RKO (cell line): ENCODE measurements at places on chromosomes 3 and 15.

DNA sequence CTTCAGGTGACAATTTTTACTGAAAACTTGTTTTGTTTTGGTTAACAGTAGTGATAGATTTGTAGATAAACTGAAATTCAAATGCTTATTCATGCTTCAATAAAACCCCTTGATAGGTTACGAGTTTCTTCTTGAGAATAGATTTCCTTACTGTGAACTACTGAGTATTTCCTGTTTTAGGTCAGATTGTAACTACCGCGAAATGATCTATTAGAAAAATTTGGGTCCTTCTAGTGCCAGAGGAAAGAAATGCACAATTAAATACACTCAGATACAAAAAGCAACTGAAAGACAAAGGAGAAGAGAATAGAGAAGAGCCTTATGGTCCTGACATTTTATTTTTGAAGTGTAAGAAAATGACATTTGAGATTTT lies 251.7 kb upstream of the TBL1XR1 start:
- no peak for DNase-seq

- peak; percentile 40 for DNase-seq
Measured at GRCh38 chr3:156781310-156782230, 44.6 kb upstream of the LEKR1 start.

GRCh38 chr15:36160351-36160750 lies 419.1 kb upstream of the CDIN1 start:
- DNase-seq: no peak

DNA sequence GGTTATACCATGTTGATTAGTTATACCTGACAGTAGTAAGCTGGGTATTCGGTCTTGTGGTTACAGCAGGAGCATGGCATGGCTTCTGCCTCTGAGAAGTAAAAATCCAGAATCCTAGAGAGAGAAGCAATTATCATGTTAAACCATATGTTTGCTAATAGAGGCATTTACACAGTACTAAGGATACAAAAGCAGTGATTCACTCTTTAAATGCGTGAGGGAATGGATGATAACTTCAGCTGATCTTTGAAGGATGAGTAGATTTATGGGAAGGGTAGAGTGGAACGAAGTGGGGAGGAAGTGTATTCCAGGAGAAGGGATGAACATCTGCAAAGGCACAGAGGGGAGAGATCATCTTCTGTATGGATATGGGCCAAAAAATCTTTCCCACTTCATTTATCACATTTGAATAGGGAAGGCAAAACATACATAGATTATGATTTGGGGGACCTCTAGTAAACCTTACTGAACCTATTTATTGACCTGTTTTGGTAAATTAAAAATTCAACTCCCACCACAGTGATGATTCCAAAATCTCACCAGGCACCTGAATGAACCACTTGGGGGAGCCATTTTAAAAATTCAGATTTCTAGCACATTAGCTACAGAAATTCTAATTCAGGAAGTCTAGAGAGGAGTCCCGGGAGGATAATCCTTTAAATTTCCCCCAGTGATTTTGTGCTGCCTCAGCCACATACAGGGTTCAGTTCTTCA lies 35.1 kb downstream of the IGSF10 start:
- DNase-seq: peak; percentile 5
